ENCODE measurements at places on chromosomes 1 and 21.

- no peak for DNase-seq
Measured at GRCh38 chr1:109327285-109327684, 20.5 kb upstream of the MYBPHL start.

DNA sequence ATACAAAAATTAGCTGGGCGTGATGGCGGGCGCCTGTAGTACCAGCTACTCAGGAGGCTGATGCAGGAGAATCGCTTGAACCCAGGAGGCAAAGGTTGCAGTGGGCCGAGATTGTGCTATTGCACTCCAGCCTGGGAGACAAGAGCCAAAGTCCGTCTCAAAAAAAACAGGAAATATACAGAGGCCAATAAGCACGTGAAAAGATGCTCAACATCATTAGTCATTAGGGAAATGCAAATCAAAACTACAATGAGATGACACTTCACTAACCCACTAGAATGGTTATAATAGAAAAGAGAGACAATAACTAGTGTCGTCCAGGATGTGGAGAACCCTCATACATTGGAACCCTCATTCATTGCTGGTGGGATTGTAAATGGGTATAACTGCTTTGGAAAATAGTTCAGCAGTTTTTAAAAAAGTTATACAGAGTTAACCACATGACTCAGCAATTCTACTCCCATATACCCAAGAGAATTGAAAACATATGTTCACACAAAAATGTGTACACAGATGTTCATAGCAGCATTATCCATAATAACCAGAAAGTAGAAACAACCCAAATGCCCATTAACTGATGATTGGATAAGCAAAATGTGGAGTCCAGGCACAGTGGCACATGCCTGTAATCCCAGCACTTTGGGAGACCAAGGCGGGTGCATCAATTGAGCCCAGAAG is 6.4 kb upstream of the E2F2 start:
- no peak for DNase-seq

DNA sequence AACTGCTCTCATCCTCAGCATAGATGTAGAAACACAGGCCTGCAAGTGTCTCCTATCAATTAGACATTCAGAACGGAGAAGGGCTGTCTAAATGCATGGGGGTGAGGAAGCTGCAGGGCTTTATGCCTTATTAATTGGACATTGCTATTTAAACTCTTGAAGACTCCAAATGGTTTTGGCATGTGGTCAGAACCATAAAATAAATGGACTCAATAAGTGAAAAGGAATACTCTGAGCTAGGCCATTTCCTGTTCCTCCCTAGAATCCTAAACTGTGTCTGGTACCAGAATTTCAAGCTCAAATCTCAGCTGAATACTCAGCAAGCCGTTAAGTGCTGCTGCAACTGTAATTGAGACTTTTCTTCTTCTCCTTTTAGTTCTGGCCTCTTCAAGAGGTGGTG is 80.4 kb upstream of the C1orf87 start:
- DNase-seq: no peak

DNA sequence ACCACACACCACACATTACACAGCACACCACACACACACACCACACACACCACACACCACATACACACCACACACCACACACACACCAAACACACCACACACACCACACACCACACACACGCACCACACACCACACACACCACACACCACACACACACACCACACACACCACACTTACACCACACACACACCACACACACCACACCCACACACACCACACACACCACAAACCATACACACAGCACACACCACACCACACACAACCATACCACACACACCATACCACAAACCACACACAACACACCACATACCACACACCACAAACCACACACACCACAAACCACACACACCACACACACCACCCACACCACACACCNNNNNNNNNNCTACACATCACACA is 40.9 kb upstream of the SIK1 start:
- no peak for DNase-seq

DNA sequence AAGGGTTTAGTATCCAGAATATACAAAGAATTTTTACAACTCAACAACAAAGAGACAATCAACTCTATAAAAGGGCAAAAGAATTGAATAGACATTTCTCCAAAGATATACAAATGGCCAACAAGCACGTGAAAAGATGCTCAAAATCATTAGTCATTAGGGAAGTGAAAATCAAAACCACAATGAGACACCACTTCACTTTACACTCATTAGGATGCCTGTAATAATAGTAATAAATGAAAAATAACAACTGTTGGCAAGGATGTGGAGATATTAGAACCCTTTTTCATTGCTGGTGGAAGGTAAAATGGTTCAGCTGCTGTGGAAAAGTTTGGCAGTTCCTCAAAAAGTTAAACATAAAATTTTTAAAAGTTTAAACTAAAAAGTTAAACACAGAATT is 7.0 kb upstream of the ABCD3 start:
- DNase-seq: no peak

- DNase-seq: no peak
Measured at GRCh38 chr1:1479547-1480487, 8.3 kb downstream of the ATAD3B start.

- DNase-seq: no peak
Measured at GRCh38 chr1:199778324-199778955, 249.1 kb upstream of the NR5A2 start.

DNA sequence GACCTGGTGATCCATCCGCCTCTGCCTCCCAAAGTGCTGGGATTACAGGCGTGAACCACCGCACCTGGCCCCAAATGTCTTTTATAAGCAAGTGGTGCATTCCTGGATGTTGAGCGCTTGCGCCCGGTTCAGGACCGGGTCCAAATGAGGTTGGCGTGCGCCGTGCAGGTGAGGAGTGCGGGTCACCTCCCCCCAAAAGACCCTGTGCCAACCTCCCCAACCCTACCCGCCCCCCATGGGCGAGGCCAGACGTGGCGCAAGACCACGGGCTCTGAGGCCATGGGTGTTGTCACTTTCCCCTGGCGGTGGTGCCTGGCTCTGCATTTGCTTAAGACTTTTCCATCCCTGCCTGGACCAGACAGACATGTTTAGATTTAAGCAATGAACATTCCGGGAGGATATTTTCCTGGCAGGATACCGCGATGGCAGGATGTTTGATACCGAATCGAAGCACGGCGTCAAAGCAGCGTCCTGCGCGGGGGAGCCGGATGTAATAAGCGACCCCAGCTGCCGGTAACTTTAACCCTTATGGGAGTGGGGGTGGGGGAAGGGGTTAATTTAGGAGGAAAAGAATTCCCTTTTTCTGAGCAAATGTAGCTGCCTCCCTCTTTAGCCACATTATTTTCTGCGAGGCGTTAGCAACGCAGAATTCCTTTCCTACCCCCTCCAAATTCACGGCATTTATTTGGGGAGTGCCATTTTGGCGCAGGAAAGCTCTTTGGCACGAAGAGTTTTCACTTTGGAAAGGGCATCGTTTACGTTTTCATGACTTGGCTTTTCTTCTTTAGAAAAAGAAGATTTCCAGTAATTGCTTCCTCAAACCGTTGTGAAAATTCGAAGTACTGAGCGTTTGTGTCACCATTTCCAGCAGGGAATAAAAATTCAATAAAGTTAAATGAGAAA is 27.8 kb upstream of the RNF187 start:
- DNase-seq: peak; percentile 42

- DNase-seq: peak; percentile 15
Measured at GRCh38 chr1:160428655-160429054, 28.3 kb downstream of the VANGL2 start.

DNA sequence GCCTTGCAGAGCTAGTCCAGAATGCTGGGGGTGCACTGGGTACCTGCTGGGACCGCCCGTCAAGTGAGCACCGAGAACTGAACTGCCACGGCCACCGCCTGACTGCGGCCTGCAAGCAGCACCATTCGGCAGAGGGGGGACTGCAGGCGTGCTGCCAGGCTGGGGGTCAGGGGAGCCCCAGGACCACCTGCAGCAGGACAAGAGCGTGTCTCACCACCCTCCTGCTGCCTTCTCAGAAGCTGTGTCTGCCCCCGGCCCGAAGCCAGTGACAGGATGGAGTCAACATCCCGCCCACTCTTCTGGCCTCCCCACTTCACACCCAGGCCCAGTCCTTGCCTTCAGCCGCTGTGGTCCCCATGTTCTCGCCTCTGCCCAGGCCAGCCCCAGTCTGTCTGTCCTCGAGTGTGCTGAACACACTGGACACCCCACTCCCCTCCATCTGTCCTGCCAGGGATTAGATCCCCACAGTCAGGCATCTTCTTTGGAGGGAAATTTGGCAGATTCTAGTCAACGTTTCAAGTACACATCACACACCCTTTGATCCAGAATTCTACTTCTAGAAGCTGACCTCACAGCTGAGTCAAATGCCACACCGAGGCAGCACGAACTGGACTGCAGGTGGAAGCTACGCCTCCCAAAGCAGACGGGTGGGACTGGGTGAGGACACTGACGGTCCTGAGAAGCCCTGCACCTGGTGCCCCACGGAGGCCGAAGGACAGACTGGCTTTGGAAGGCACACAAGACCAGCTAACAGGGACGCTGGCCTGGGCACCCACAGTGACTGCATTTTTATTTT is 26.0 kb downstream of the PTTG1IP start:
- no peak for DNase-seq

- no peak for DNase-seq
Measured at GRCh38 chr1:5119366-5120234, 465.2 kb downstream of the AJAP1 start.

DNA sequence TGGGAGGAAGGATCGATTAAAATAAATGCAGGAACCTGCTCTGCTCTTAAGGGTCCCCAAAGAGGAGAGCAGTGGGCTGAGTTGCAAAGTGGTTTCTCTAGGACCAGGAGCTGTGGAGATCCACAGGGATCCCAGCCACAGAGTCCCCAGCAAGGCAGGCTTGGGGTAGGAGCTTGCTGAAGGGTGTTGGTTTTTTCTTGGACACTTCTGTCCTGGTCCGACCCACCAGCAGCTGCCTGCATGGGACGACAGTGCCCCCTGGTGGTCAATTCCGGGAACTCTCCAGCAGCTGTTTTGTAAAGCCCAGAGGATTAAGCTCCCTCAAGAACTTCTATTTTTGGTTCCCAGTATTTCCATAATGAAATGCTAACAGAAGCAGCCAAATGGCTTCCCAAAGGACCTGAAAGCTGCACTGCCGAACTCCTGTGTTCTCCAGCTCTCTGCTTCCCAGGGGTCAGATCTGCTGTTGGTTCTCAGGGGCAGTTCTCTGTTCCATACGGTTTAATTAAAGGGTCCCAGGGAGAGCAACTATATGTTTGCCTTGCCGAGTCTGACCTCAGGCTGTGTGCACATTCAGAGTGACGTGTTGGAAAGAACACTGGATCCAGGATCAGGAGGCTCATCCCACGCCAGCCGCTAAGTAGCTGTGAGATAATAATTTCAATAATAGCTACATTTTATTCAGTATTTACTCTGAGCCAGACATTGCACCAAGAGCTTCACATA is 23.2 kb downstream of the NENF start:
- DNase-seq: peak; percentile 75

- no peak for DNase-seq
Measured at GRCh38 chr1:81672766-81673165, 128.0 kb upstream of the ADGRL2 start.
